Progenitor cell of endocrine pancreas (in vitro differentiated cells): ENCODE measurements at places on chromosomes 16 and 17. TPM values are rescaled to one million over a fixed set of nuclear protein-coding genes. Genes with fewer than 3 reads are reported as not detected.

DNA sequence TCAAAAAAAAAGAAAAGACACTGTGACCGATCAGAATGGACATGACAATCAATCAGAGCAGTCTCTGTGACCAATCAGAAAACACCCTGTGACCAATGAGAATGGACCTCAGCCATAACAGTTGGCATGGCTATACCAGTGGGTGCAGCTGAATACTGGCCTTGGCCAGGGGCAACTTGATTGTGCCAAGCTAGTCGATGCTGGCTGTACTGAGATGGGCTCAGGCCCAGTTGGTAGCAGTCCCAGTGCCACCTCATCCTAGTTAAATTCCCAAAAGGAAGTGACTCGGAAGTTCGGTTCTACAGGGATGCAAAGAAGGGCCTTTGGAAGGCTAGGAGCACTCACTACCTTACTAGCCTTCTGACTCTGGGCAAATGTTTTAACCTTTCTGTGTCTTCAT is 37.2 kb upstream of the BCO1 start:
- no peak for DNase-seq

GRCh38 chr16:19282101-19282500 is 3.4 kb upstream of the CLEC19A start:
- DNase-seq: no peak

DNA sequence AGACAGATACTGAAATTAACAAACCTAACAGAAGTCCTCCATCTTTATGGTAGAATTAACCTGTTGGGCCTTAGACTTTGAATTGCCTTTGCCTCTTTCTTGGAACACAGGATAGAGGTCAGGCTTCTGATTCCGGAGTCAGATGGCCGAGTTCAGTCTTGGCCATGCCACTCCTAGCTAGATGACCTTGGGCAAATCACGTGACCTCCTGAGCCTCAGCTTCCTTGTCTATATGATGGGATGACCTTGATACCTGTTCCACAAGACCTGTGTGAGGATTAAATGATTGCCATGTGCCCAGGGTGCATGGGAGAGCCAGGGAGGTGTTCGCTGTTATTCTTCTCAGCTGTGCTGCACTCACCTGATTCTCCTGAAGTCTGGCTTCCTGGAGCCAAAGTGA is 161.4 kb downstream of the CMIP start:
- DNase-seq: no peak

GRCh38 chr17:49452661-49453060 is 38.0 kb upstream of the PHB1 start:
- DNase-seq: no peak

DNA sequence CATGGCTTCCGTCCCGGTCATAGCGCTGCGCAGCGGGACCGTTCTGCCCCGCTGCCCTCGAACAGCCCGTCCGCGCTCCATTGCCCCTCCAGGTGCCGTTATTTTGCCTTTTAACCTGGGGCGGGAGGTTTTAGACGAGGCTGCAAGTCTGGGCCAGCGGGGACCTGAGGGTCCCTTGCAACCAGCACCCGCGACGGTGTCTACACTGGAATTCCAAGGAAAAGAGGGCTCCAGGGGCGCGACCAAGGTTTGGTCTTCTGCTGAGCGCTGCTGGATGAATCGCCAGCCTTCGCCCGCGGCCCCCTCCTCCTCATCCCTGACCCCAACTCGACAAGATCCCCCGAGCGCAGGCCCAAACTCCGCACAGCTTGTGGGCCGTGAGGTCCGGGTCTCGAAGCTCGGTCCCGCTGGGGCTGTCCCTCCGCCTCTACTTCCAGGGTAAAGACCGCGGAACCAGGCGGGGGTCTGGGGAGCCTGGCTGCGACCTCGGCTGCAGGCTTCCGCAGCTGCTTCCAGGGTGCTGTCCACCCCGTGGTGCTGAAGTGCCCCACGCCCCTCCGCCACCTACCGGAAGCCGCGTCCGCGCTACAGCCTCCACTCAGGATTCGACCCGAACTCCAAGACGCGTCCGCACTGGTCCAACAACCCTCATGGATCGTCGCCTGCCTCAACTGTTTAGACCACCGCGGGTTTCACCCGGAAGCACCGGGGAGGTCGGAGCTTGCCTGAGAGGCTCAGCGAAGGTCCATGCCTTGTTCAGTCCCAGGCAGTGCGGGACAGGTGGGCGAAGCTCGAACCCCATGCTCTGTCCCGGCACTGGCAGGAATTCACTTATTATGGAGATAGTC is 10.1 kb upstream of the CA4 start:
- peak; percentile 86 for DNase-seq

GRCh38 chr17:64196601-64197000 is 66.5 kb downstream of the TEX2 start:
- no peak for DNase-seq

DNA sequence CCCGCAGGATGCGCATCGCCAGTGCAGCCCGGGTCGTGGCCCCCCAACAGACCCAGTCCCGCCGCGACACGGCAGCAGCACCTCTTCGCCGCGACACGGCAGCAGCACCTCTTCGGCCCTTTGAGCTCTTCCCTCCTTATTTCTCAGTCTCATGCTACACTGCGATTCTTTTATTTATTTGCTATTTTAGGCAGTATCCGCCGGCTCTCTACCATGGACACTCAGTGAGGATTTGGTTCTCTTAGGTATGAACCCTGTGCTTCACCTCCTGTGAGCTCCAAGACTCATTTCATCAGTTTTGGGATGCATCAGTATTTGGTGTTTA is 8.3 kb upstream of the MAP2K3 start:
- DNase-seq: no peak

GRCh38 chr17:34365340-34365739 is 2.3 kb upstream of the CCL1 start:
- DNase-seq: no peak

DNA sequence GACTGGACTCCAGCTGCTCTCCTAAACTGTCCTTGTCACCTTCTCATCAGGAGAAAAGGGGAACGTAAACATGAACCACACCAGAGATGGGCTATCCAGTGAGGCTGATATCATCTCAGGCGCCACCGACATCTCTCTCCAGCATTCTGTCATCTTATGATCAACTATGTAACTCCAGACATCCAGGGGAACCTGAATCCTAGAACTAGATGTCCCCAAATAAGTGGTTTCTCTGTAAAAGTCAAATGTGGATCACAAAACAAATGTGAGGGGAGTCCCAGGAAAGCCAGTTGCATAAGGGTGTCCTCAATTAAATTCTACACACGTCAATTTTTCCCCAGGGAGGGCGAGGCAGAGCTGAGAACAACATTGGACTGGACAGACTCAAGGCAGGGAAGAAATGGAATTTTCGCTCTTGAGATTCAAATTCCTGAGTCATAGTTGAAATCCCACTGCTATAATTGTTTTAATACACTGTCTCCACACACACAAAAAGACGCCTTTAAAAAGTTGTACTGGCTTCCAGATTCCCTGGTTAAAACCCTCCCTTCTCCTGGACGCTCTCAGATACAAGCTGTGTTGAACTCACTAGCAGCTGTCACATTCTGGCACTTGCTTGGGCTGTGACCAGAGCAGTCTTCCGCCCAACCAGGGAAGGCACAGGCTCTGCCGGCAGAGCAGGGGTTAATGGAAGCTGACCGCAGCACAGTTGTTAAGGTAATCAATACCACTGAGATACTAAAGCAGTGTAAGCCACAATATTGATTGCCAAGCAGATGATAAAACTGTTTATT is 62.6 kb downstream of the ZFHX3 start:
- DNase-seq: no peak

GRCh38 chr17:74920642-74921025 is 2.4 kb downstream of the USH1G start:
- DNase-seq: no peak

GRCh38 chr16:27417047-27417671 is 15.2 kb downstream of the IL21R start:
- DNase-seq: no peak

- DNase-seq: no peak
Measured at GRCh38 chr16:54067322-54068065, 219.1 kb downstream of the IRX3 start.

GRCh38 chr16:35252356-35252936 is 1793.0 kb downstream of the TP53TG3F start:
- DNase-seq: no peak

GRCh38 chr16:22948603-22949368 is 134.8 kb downstream of the HS3ST2 start:
- peak; percentile 17 for DNase-seq

DNA sequence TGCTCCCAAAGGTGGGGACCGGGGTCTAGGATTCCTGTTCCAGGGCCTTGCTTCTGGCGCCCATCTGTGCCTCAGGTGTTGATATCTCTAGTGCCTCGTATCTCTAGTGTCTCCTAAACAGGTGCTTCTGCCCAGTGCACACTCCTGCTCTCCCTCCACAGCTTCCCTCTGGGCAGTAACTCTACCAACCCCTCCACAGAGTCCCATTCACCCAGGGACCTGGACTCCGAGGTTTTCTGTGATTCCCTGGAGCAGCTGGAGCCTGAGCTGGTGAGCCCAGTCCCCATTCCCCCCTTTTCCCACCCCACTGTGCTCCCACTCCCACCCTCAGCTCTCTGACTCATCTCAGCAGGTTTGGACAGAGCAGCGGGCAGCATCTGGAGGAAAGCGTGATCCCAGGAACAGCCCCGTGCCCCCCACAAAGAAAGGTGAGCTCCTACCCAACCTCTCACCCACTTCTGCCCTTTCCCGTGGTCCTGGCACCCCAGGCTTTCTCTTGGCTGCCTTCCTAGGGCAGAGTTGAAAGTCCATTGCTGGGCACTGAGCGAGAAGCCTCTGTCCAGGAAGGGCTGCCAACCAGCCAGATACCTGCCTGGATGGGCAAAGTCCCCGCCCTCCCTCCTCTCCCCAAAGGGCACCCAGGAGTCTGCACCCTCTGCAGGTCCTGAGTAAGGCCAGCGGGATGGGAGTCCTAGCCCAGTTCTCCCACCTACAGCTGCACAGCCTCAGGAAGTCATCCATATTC is 2.2 kb downstream of the ACBD4 start:
- no peak for DNase-seq

RNF166 gene
- 19.4 and 21.5 TPM in 2 replicates for total RNA-seq

TMEM92 gene
- 7.4 and 7.6 TPM in 2 replicates for total RNA-seq
